GM23248 (cell line): ENCODE measurements at places on chromosomes 2 and 18.
A peak's percentile ranks its signal among the peaks of the same experiment; 100 is the strongest.

- DNase-seq, result no peak
Measured at GRCh38 chr2:6359964-6360363, 505.7 kb downstream of the CMPK2 start.

GRCh38 chr2:1674766-1675397 lies 69.4 kb downstream of the PXDN start:
- DNase-seq, result no peak

DNA sequence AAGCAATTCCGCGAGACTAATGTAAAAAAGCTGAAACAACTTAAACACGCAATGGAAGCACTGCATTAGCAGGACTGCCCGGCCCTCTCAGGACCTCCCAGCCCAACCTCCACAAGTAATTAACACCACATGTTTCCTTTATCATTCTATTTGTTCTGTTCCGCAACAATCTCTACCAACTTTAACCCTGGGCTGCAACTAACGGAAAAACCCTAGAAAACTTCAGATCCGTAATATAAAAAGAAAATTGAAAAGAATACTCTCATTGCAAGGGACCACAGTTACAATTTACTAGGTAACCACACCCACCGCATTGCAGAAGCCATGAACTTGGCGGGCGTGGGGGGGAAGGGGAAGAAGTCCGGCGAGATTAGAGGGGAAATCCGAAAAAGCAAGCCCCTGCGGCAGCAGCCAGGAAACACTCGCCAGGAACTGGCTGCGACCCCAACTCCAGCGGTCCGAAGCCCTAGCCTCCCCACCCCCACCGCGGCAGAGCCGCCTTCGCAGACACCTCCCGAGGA lies 1.2 kb downstream of the EPB41L3 start:
- DNase-seq, result peak; percentile 55

DNA sequence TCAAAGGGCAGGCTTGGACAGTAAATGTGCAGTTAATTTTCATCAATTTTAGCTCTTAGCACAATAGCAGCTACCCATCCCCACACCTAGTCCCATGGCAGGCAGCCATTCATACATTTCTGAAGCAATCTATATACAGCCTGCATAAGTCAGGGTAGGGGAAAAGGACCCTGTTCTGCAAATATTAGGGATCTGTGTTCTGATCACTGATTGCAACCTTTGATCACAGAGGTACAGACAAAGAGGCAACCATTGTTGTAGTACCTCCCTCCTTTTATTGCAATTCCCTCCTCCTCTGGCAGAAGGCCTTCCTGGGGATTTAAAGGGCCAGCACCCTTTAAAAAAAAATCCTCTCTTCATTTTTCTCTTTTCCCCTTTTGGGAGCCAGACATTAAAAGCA lies 58.3 kb downstream of the KANSL1L start:
- no peak for DNase-seq

- DNase-seq, result no peak
Measured at GRCh38 chr2:191158747-191159146, 8.0 kb upstream of the STAT4 start.
